ENCODE measurements at places on chromosomes 7 and 10.

GRCh38 chr10:122519144-122519543 lies 41.4 kb upstream of the DMBT1 start:
- DNase-seq: no peak

- DNase-seq: no peak
Measured at GRCh38 chr7:144416341-144416740, 12.8 kb upstream of the NOBOX start.

- DNase-seq: no peak
Measured at GRCh38 chr10:45548068-45548467, 124.5 kb downstream of the ZFAND4 start.

DNA sequence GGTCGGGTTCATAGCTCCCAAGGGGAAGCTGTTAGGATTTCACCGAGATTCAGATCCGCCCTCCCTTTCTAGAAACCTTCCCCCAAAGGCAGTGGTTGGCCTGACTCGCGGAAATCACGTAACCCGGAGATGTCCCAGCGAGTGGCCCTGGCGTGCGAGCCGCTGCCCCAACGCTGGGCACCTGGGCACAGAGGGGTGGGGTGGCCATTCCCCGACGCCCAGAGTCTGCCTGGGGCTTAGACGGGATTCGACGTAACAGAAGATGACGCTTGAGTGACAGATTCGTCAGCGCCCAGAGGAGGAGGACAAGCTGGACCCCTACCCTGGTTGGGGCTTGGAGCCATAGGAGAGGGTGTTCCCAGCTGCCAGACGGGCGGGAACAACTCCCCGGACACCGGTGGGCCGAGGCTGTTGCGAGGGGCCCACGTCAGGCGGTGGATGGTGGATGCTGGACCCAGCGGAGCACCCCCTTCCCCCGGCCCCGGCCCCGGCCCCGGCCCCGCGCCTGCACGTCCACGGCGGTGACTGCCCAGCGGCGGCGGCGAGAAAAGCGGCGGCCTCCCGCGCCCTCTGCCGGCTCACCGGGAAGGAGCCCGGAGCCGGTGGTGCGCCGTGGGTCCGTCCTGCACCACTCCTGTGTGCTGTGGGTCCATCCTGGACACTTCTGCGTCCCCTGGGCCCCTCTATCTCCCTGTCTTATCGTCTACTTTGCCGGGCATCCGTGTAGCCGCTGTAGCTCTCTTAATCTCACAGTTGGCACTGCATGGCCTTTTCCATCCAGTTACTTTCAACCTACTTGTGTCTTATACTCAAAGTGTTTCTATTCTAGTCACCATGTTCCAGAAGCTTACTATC lies 35.4 kb upstream of the KNDC1 start:
- no peak for DNase-seq

DNA sequence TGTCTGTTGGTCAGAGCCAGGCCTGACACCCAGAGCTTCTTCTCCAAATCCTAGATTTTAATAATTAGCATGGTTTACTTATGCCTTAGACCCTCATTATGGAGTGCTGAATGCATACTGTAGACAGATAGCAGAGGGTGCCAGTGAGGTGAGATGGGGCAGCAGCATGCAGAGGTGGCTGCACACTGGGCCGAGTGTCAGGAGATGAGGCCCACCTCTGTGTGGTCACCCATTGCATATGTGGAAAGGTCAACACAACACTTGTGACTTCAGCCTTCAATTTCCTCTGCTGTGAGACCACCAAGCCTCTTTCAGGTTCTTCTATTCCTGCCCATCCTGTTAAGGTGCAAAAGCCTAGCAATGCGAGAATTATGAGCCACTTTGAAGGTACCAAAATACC lies 39.7 kb upstream of the NMT2 start:
- no peak for DNase-seq

- no peak for DNase-seq
Measured at GRCh38 chr10:61411706-61412105, 41.5 kb downstream of the TMEM26 start.

DNA sequence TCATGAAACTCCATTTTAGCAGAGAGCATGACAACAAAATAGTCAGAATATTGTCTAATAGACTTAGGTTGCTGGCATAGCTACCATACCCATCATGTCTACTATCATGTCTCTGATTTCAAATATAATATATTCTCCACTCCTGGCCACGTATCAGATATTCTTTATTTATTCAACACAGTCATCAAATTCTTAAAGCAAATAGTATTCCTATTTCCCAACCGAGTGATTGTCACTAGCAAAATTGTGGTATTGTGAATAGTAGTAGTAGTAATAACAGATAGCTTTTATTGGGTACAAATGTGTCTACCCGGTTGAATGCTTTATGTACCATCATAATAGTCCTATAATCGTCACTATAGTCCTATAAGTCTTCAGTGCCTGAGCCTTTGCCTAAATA lies 918.6 kb downstream of the KCNMA1 start:
- DNase-seq: no peak

DNA sequence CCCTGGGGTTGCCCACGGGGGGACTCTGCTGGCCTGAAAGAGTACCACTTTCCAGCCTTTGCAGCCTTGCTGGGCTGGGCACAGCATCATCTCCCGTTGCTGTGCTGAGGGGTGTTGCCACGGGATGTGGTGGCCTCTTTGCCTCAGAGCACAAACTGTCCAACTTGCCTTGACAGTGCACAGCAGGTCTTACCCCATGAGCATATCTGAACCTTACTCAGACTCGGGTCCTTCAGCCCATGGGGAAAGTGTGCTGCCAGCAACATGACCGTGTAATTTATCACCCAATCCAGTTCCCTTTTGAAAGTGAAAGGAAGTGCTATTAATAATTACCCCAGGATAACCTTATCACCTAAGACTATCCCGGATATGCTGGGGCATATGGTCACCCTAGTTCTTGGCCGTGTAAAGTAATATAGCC lies 46.8 kb downstream of the TBXAS1 start:
- DNase-seq: peak; percentile 40

DNA sequence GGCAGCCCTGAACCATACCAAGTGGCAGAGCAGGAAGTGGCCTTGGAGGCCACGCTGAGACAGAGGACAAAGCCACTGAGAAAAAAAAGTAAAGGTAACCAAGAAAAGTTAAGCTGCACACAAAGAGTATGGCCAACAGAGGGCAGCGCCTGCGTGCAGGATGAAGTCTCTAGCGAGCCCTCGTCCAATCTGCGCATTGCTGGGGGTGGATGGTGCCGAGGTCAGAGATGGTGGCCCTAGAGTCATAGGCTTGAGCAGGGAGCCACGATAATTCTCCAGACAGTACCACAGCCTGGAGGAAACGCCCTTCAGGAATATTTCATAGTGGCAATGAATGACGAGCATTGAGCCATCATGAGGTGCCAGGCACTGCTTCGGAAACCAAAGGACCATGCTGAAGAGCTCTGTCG lies 9.7 kb downstream of the ATP6V0E2 start:
- peak; percentile 82 for DNase-seq

- DNase-seq: no peak
Measured at GRCh38 chr10:37236093-37236492, 110.7 kb downstream of the ANKRD30A start.

DNA sequence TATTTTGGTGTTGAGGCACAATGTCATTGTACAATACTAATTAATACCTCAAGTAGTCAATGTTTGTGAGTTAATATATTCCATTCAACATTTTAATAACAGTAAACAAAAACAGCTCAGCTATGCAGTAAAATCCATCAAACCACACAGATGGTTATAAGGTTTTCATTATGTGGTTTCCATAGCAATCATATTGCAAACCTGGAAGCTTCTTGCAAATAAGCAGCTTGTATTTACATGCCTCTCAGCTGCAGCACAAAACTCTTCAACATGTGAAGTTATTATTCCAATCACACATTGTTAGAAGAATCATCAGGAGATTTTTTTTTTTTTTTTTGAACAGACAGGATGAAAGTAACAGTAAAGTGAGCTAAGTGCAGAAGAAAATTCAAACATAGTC lies 170.2 kb downstream of the SKAP2 start:
- DNase-seq: no peak

- no peak for DNase-seq
Measured at GRCh38 chr10:11560076-11560709, 51.3 kb downstream of the USP6NL start.

GRCh38 chr7:42123716-42124115 lies 113.3 kb downstream of the GLI3 start:
- no peak for DNase-seq

GRCh38 chr10:101157756-101158458 lies 26.8 kb downstream of the TLX1 start:
- no peak for DNase-seq

GRCh38 chr10:97974526-97975525 lies 55.6 kb downstream of the CRTAC1 start:
- no peak for DNase-seq

DNA sequence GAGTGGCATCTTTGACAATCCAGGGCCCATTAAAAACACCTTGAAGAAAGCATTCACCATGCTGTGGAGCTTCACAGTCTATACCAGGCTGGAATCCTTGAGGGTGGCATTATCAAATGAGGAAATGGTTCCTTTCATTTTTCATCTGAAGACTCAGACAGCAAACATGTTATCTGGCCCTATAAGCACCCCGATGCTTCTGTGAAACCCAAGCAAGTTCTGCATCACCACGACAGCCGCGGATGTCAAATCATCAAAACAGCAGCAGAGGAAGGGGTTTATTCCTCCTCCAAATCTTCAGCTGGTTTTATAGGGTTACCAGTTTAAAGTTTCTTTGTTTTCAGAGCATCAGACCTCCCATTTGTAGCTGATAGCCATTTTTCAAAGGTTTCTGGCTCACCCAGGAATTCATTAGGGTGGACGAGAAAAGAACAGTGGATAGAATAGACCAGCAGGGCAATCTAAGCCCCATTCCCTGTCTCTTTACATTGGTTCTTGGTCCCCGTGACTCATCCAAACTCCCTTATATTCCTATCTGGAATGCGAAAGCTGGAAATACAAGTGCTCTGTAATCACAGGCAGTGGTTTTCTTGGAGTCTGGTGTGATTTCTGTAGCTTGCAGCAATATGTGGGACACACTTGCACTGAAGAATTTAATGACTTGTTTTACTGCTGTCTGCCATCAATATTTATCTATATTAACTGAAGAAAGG lies 217.9 kb downstream of the SKAP2 start:
- DNase-seq: no peak

DNA sequence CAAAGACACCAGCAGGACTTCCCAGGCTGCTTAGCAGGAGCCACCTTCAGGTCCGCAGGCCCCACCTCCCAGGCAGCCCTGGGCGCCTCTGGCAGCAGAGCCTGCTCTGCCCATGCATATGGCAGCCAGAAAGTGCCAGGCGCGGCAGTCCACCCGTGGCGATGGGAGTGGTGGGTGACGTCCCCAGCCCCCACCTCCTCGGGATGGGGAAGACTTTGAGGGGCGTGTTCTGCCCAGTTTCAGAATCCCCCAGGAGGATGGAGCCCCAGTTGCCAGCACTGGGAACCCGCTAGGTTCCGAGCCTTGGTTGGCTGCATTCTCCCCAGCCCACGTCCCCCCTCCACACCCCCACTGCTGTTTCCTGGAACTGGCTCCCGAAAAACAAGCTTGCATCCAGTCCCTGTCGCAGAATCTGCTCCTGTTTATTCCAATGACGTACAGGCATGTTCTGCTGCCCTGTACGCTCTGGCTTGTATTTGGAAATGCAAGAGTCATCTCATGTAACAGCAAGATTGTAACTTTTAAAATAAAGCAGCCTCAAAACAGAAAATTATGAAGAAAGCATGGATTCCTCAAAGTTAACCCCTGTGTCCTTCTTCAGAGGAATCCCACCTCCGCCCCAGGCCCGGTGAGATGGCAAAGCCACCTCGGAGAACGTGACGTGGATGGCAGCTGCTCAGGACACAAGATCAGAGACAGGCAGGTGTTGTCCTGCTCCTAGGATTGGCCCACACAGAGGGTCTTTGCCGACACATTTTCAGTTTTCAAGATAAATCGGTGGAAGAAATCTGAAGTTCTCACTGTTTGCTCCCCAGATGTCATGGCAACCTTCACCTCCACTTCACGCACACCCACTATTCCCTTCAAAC lies 87.8 kb upstream of the PPP2R2D start:
- DNase-seq: peak; percentile 32

GRCh38 chr10:130045091-130045652 lies 65.5 kb downstream of the C10orf143 start:
- no peak for DNase-seq

DNA sequence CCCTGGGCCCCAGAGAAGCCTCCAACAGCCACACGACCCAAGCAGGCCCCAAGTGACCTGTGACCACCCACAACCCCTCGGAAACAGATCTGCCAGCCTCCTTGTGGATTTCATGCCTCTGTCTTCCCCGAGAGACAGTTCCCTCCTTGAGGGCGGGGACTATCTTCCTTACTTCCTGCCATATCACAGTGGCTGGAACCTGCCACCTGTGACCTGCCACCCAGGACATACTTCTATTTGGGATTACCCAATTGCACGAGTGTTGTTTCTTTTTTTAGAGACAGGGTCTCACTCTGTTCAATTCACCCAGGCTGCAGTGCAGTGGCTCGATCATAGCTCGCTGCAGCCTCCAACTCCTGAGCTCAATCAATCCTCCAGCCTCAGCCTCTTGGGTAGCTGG lies 25.9 kb downstream of the TNRC18 start:
- DNase-seq: no peak

DNA sequence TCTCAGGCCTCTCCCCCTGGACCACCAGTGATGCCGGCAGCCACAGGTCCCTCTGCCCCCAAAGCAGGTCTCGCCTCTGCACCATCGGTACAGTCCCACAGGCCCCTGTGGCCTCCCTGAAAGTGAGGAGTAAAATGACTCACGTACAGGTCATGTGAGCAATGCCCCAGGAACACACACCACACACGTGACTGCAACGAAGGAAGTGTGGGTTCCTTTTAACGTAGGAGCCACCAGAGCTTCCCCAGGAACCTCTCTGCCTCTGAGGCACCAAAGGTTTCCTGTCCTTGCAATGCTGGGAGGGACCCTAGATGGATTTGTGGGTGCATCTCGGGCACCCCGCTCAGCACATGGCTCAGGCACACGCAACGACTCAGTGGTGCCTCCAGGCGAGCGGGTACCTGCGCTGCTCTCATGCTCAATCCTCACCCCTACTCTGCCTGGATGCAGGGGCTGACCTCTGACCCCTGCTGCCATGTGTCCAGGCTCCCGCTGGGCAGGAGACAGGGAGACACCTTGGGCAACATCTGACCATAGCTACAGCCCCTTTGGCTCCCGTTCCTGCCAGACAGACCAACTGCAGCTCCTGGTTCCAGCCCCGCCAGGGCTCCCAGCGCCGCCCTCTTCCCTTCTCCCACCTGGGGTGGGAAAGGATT lies 120.7 kb downstream of the PRKAG2 start:
- DNase-seq: peak; percentile 86

GRCh38 chr10:125192005-125192404 lies 31.6 kb upstream of the CTBP2 start:
- DNase-seq: no peak

DNA sequence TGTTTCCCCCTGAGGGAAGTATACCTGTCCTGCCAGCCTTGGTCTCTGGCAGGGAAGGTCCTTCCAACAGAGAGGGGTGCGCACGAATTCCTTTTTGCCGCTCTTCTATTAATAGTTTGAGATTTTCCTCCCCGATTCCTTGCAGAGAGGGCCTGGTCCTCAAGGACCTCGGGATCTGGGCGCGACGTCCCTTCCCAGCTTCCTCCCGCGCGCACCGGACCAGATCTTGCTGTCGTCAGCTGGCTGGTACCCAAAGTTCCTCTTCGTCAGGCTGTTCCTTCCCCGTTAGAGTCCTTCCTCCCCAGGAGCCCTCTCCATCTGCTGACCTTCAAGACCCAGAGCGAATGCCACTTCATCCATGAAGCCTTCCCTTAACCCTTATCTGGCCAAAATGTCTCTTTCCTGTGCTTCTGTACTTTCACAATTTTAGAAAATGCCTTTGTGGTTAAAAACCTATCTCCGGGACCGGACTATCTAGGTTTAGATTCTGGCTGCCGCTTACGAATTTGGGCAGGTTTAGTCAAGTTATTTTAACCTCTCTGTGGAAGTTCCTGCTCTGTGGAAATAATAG lies 851 bp upstream of the GOT1 start:
- DNase-seq: no peak

- no peak for DNase-seq
Measured at GRCh38 chr7:43546231-43546630, 36.7 kb upstream of the STK17A start.
